Activated CD8-positive, alpha-beta memory T cell treated with anti-CD3 and anti-CD28 coated beads, Interleukin-2, amount 50 U/mL, for 48 hours (primary cell): ENCODE measurements at places on chromosomes 4 and X.

GRCh38 chr4:116391020-116391419 is 694.4 kb downstream of the TRAM1L1 start:
- no peak for DNase-seq

- no peak for DNase-seq
Measured at GRCh38 chr4:184386271-184386781, 88.0 kb downstream of the IRF2 start.

GRCh38 chr4:108601532-108601931 is 18.8 kb upstream of the RPL34 start:
- DNase-seq, result no peak

DNA sequence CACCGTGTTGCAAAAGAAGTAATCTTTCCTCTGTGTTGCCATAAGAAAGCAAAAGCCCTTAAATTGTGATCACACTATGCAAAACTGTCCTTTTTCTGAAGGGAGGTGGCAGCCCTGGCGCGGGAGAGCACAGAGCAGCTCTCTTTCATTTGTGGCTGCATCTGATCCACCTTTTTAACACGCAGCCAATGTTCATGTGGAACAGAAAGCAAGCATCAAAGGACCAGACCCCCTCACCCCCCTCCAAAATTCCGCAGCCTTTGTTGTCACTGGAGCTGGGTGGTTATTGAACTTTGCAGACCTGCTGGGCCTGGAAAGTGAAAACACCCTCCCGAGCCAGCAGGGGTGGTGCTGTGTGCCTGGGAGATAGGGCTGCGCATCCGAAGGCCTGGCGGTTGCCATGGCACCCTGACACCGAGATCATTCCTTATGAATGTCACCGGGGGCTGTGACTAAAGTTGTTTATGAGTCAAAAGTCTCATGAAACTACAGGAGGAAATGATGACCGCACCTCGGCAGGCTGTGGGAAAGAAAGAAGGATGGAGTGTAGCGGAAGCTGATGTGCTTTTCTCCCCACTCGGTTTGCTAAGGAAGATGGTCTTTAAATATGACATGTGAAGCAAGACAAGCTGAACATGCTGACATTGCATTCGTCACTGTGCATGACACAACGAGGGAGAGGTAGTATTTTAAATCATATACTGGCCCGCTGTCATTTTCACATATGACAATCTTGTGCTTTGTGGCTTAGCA is 367.4 kb downstream of the UNC5C start:
- DNase-seq, result no peak

- no peak for DNase-seq
Measured at GRCh38 chr4:139907001-139907809, 241.6 kb downstream of the MGST2 start.

GRCh38 chr4:38695809-38696208 is 31.8 kb downstream of the KLF3 start:
- DNase-seq, result no peak

- no peak for DNase-seq
Measured at GRCh38 chr4:163274861-163275260, 57.5 kb downstream of the NPY1R start.

DNA sequence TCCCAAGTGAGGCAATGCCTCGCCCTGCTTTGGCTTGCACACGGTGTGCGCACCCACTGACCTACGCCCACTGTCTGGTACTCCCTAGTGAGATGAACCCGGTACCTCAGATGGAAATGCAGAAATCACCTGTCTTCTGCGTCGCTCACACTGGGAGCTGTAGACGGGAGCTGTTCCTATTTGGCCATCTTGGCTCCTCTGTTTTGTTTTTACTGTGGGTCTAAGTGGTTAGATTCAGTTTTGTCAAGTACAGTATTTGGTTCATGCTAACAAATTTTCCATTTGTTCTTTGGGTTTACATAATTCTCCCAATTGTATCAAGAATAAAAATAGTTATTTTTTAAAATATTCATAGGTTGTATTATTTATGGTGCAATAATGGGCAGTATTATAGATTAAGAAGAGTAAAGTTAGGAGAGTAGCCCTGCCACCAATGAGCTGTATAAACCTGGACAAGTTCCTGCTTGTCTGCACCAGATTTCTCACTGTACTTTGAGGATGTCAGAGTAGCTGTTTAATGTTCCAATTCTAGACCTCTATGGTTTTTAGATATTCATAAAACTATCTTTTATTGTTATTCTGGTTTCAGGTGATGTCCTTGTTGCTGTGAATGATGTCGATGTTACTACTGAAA is 23.4 kb downstream of the INTU start:
- DNase-seq, result no peak

DNA sequence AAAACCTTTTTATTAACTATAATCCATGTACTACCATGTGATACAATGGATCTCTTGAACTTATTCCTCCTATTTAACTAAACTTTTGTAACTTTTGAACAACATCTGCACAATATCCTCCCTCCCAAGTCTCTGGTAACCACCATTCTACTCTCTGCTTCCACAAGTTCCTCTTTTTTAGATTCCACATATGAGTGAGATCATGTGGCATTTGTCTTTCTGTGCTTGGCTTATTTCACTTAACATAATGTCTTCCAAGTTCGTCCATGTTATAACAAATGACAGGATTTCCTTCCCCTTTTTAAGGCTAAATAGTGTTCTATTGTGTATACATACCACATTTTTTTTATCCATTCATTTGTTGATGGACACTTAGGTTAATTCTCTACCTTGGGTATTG is 28.1 kb downstream of the DCAF8L1 start:
- DNase-seq, result no peak

DNA sequence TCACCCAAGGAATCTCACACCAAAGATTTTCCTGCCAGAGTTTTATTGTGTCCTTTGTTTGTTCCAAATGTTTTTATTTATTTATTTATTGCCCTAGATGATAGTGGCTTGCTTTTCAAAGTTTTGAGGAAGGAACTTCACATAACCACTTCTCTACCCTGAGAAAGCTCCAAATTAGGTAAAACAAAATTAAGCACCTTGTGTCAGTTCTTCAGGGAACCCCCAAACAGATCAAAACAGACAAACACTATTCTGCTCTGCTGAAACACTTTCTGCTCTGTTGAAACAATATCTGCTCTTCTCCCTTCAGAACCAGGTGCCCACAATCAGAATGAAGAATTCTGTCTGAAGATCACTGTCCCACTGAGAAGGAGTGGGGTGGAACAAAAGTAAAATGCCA is 16.5 kb upstream of the CYBB start:
- DNase-seq, result no peak

DNA sequence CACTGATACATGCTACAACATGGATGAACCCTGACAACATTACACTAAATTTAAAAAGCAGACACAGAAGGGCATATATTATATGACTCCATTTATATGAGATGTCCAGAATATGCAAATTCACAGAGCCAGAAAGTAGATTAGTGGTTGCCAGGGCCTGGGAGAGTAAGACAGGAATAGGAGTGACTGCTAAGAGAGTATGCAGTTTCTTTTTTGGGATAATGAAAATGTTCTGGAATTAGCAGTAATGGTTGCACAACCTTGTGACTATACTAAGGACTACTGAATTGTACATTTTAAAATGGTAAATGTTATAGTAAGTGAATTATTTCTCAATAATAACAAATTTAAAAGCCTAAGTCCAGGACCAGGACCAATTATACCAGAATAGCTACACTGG is 29.5 kb upstream of the NUP54 start:
- DNase-seq, result no peak

GRCh38 chr4:187309456-187309855 is 585.8 kb upstream of the FAT1 start:
- no peak for DNase-seq

- no peak for DNase-seq
Measured at GRCh38 chr4:107312366-107312765, 276.3 kb upstream of the DKK2 start.

- DNase-seq, result no peak
Measured at GRCh38 chrX:44675362-44676024, 132.8 kb upstream of the FUNDC1 start.

GRCh38 chr4:147370881-147371280 is 110.0 kb upstream of the EDNRA start:
- no peak for DNase-seq

- DNase-seq, result no peak
Measured at GRCh38 chr4:156346959-156347385, 393.3 kb upstream of the CTSO start.

DNA sequence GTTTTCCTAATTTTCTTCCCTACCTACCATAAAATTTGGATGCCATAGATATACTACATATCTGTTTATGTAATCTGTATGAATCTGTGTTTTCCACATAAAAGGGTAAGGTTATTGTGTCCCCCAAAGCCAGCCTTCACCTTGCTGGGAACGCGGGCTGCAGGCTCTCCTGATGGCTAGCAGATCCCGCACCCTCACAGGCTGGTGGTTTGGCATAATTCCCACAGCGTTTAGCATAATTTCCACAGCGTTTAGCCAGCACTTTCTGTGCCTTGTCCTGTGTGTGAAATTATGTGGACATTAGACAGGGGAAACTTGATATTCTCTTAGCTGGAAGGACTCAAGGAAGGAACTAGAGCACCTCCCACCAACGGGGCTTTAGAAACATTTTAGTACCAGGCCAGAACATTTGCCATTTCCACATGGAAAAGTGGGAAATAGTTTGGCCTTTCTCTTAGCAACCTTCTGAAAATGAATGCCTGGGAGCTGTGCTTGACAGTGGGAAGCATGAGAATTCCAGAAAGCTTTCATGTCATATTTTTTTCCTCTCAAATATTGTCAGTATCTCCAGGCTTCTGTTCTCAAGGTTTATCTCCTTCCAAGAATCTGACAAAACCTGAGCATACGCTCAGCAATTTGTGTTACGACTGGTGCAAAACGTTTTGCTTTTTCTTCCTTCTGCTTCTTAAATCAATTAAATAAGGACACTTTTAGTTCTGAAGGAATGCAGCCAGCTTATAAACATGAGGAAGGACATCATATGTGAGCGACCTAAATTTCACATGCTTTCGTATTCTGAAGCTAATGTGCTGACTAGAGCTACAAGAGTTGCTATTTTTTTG is 67.9 kb downstream of the STK32B start:
- no peak for DNase-seq

DNA sequence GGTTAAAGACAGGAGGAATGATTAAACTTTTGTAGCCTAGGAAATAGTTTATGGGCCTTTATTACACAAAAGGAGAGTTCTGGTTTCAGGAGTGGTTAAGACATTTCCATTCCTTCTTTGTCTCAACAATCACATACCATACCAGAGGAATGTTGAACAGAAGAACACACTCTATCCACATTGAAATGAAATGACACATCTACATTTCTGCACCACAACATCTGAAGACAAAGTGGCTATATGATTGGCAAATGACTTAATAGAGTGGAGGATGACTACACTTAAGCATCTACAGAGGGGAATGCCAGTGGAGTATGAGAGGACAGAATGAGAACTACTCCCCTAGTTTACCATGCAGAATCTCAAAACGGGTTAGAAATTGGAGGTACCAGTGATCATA is 8.0 kb downstream of the CYP2U1 start:
- DNase-seq, result no peak

- no peak for DNase-seq
Measured at GRCh38 chrX:120262859-120263708, 12.5 kb downstream of the ZBTB33 start.

DNA sequence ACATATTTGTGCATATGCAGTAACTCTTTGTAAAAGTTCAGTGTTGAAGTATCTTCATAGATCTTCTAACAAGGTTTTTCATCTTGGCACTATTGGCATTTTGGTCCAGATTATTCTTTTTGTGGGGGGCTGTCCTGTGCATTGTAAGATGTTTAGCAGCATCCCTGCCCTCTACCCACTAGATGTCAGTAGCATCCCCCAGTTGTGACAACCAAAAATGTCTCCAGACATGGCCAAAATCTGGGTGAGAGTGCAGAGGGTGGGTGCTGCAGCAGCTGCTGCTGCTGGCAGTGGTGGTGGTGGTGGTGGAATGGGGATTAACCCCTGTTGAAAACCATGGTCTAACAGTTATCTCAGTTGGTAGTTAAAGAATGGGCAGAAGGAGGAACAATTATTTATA is 370.0 kb downstream of the GPAT3 start:
- DNase-seq, result no peak

DNA sequence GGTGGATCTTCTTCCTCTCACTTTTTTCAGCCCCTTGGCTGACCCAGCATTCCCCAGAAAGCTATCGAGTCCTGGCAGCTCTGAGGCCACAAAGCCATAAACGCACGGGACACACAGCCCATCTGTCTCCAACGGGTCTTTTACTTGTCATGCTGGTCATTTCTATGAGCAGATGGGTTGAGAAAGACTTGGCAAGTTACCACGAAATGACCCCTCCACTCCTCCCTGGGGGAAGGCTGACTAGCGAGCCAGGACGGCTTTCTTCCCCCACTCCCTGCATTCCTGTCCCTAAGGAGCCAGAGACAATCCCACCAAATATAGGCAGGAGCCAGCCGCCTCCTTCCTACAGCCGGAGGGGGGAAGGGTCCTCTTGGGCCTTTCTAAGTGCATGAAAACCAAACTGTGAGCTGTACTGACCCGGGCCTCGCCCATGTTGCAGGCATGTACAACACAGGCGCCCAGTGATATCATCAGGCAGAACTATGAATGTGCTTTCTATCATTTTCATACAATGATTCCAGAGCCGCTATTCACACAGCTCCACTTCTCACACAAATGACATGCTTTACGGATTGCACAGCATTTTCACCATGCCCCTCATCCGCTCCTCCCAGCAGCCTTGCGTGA is 28.6 kb downstream of the AFAP1 start:
- no peak for DNase-seq

GRCh38 chrX:40247848-40248622 is 150.3 kb upstream of the BCOR start:
- DNase-seq, result no peak

DNA sequence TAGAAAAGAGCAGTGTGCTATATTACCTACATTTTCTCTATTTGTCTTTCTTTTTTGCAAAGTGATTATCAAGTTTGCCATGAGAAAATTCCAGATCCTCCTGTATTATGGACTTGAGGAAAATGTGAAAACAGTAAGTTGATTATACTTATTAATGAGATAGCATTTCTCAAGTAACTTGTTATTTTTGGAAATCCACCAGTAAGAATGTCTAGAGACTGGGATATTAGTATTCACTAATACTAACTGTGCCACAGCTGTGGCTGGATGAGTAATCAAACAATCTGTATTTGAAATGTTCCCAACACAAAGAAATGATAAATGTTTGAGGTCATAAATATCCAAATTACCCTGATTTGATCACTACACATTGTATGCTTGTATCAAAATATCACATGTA is 147.0 kb upstream of the CTSO start:
- DNase-seq, result no peak

DNA sequence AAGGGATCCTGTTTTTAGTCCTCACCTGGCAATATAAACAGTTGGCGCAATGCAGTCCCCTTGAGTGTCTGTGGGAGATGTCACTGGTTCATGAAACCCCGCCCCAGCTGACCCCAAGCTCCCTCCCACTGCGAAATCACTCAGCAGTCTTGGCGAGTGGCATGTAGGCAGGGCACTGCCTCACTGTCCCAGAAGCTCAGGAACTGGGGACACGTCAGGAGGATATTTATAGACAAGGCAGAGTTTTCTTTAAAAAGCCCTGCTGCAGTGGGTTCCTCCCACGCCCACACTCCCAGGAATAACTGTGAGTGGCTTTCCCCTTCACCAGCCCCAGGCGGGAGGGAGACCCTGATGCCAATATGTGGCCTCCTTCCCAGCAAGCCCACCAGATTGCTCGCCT is 44.3 kb upstream of the PPP2R2C start:
- DNase-seq, result no peak

GRCh38 chr4:13980317-13981310 is 353.1 kb upstream of the BOD1L1 start:
- no peak for DNase-seq
